NCI-H1092 (cell line): ENCODE measurements at places on chromosomes 12 and 14.
A peak's percentile ranks its signal among the peaks of the same experiment; 100 is the strongest.

- DNase-seq, result no peak
Measured at GRCh38 chr14:103434868-103435442, 49.7 kb downstream of the MARK3 start.

DNA sequence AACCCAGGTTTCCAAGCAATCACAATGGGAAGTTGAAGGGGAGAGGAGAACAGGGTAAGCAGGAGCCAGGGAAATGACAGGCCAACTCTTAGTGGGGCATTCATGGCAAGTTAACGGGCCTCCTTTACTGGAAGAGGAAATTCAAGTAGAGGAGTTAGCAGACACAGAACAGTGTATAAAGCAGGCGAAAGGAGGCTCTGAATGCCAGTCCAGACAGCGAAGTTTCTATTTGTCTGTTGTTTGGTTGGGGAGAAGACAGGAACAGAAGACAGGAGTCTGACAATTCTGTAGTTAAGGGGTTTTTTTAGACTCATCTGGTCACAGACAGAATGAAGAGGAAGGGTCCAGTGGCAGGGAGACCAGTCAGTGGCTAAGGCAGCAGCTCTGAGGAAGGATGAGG lies at the start of gene ACSM4:
Gene ACSM4 (plus strand): TSS at position 301 of the 400 bp plus-strand sequence. CDS start 260 bp downstream, outside the sequence.
- DNase-seq, result no peak

DNA sequence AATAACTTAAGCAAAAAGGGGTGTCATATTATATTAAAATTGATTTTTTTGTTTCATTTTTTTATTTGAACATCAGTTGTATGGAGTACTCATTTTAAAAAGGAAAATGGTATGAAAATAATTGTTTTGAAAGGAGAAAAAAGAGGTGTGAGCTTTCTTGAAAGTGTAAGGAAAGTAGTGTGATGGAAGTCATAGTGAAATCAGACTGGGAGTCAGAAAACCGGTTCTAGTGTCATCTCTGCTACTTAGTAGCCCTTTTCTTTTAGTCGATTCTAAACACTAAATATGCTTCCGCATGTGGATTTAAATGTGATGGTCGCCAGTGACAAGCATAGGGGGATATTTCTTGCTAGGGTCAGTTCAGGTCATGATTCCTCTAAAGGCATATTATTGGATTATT lies 1.8 kb upstream of the DYRK2 start:
- no peak for DNase-seq

GRCh38 chr12:88580051-88580871 lies at the start of gene KITLG:
KITLG (minus strand) TSS chr12:88580471; CDS start chr12:88580278, 193 bp downstream.
- DNase-seq, result peak; percentile 87

DNA sequence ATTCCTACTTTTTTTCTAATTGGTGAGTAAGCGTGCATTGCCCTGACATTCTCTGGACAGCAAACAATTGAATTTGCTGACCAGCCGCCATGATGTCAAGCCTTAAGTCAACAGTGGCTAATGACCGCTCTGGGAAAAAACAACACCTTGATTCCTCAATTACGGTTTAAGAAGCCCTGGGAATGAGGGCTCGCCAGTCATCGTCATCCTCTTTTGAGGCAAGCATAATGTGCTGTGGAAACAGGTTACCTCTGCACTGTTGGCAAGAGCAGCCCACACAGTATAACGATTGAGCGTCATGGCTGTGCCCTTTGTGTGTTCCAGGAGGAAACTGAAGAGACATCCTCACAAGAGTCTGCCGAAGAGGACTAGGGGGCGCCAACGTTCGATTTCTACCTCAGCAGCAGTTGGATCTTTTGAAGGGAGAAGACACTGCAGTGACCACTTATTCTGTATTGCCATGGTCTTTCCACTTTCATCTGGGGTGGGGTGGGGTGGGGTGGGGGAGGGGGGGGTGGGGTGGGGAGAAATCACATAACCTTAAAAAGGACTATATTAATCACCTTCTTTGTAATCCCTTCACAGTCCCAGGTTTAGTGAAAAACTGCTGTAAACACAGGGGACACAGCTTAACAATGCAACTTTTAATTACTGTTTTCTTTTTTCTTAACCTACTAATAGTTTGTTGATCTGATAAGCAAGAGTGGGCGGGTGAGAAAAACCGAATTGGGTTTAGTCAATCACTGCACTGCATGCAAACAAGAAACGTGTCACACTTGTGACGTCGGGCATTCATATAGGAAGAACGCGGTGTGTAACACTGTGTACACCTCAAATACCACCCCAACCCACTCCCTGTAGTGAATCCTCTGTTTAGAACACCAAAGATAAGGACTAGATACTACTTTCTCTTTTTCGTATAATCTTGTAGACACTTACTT lies 138.9 kb downstream of the HMGA2 start:
- DNase-seq, result no peak

- no peak for DNase-seq
Measured at GRCh38 chr12:124493809-124494750, 73.3 kb downstream of the NCOR2 start.

- no peak for DNase-seq
Measured at GRCh38 chr12:56728139-56728861, 3.2 kb upstream of the NACA start.

DNA sequence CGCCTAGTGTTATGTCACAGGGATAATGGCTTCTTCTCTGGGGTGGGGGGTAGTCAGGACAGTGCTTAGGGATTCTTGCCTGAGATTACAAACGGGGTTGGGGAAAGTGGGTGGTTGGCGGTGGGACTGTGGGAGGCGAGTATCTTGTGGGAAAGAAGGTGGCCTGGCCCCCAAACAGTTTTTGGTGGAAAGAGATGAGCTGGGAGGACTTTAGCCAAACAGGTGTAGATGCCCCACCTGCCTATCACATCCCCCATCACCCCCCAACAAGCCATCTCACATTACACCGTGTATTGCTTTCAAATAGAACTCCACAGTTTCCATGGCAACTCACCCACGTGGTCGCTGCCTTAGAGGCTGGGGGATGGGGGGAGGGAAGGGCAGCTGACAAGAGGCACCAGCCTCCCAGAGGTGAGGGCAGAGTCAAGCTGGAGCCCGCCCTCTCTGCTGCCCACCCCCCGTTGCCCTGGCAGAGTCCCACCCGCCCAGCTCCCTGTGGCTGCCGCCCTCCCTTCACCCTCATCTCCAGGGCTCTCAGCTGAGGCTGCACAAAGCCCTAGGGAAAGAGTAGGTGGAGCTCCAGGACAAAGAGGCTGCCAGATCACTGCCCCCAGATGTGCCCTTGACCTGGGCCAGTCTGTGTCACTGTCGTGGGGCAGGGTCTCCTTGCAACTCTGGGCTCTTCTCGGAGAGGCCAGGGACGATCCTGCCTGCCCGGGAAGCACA lies 98.3 kb downstream of the LRRC74A start:
- peak; percentile 90 for DNase-seq

- no peak for DNase-seq
Measured at GRCh38 chr14:23172096-23172495, 11.4 kb downstream of the SLC7A8 start.

GRCh38 chr14:96905825-96906224 lies 108.6 kb downstream of the VRK1 start:
- DNase-seq, result no peak

DNA sequence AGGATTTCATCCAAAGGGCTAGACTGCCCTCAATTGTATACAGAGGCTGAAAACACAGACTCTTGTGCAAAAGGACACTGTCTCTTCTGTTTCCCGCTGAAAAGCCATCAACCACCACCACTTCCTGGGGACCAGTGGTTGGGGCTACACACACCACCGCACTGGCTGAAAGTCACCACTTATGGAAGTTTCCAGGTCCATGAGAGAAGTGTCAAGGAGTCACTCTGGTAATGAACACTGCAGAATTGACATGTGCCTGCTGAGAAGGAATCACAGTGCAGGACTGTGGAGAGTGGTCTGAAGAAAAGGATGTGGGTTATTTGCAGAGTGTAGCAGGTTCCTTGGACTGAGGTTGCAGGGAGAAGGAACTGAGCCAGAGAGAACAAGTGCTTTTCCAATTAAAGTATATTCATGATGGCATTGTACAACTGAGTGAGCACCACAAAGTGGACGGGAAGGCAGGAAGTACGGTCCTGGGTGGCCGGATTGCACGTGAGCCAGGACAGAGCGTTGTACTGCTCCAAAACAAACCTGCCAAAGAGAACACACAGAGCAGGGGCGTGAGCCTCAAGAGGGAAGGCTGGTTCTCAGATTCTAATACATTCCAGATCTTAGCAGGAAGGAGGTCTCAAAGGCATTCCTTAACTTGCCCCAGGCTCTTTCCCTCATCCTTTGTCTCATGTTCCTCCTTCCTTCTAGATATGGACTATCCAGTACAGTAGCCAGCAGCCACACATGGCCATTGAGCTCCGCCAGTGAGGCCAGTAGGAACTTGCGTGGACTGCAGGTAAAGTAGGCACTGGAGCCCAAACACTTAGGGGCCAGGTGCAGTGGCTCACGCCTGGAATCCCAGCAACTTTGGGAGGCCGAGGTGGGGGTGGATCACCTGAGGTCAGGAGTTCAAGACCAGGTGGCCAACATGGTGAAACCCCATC lies 316.4 kb downstream of the MED13L start:
- DNase-seq, result no peak

GRCh38 chr12:64801381-64801780 lies 23.1 kb upstream of the TBC1D30 start:
- no peak for DNase-seq

DNA sequence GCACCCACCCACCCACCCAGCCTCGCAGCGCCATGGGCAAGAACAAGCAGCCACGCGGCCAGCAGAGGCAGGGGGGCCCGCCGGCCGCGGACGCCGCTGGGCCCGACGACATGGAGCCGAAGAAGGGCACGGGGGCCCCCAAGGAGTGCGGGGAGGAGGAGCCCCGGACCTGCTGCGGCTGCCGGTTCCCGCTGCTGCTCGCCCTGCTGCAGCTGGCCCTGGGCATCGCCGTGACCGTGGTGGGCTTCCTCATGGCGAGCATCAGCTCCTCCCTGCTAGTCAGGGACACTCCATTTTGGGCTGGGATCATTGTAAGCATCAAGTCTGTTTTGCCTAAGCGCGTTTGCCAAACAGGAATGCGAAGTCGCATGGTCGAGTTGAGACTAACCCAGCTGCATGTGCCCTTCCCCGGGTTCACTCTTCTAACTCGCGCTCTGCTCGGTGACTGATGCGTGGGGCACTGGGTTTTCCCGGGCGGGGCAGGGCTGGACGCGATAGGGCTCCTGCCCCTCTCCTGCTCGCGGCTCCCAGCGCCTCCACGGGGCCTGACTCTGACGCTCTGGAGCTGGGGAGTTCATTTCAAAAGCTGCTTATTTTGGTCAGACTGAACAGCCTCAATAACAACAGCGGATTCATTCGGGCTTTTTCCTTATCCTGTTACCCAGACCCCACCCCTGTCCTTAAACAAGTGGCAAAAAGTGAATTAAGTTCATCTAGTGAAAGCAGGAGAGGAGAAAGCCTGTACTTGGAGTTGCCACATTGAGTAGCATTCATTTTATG lies 458 bp downstream of the SSPN start:
- DNase-seq, result no peak

DNA sequence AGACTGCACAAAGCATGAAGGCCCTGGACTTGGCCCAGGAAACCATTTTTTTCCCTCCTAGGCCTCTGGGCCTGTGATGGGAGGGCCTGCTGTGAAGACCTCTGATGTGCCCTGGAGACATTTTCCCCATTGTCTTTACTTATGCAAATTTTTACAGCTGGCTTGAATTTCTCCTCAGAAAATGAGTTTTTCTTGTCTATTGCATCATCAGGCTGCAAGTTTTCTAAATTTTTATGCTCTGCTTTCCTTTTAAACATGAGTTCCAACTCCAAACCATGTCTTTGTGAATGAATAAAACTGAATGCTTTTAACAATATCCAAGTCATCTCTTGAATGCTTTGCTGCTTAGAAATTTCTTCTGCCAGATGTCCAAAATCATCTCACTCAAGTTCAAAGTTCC lies 43.7 kb upstream of the TRHDE start:
- no peak for DNase-seq

DNA sequence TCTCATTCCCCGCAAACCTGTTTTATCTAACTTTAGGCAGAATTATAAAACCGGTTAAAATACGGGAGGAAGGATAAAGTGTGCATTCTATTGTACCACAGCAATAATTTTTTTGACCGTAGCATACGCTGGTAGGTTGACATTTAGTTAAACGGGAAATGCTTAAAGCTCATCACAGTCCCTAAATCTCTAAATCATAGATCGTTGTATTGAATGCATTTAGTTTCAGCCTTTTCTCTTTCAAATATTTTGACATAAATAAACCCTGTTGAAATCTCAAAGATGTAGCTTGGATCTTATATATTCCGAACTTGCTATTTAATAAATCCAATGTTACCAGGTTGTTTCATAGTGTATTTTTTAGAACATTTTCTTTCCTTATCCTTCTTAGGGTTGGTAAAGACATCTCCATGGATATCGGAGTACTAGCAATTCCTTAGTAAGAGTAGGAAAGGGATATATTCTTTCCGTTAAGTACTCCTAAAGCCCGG lies 798 bp downstream of the CLEC2B start:
- no peak for DNase-seq

DNA sequence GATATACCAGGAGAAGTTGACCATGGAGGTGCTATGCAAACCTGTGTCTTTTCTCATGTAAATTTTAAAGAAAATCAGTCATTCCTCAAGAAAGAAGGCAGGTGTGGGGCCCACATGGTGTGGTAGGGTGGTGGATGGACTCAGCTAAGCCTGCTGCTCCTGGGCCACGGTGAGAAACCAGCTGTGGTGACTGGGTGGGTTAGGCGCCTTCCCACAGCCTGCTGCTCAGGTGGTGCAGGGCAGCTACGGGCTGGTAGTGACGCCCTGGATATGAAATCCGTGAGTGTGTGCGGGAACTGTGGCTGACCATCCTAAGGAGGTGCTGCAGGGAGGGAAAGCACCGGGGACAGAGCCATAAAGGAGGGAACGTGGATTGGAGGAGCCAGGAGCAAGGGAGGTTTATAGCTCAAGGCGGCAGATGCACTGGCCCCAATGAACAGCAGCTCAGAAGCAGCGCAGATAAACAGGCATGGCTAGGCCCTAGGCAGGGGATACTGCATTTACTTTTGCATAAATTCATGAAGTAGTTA lies 408.8 kb downstream of the FUT8 start:
- no peak for DNase-seq

GRCh38 chr12:132490422-132491137 lies 629 bp downstream of the FBRSL1 start:
- no peak for DNase-seq

DNA sequence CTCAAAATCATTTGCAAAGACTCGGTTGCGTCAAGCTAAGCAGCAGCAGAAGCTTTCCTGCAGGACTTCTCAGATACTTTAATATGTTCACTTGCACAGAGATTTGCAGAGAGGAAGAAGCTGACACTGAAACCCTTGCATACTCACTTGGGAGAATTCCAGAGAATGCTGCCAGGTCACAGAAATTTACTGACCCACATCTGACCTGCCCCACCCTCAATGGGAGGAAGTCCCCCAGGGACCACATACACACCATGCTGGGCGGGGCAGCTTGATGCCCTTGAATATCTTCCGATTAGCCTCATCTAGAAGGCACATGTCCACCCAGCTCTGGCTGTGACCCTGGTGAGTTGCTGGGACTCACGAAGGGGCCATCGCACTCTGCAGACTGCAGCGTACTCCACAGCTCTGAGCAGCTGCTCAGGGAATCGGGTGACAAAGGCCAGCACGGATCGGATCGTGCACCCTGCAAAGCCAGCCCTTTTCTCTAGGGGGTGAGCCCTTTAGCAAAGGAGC lies 83.2 kb downstream of the ITPK1 start:
- no peak for DNase-seq
